ENCODE measurements at places on chromosomes 3 and 15.

DNA sequence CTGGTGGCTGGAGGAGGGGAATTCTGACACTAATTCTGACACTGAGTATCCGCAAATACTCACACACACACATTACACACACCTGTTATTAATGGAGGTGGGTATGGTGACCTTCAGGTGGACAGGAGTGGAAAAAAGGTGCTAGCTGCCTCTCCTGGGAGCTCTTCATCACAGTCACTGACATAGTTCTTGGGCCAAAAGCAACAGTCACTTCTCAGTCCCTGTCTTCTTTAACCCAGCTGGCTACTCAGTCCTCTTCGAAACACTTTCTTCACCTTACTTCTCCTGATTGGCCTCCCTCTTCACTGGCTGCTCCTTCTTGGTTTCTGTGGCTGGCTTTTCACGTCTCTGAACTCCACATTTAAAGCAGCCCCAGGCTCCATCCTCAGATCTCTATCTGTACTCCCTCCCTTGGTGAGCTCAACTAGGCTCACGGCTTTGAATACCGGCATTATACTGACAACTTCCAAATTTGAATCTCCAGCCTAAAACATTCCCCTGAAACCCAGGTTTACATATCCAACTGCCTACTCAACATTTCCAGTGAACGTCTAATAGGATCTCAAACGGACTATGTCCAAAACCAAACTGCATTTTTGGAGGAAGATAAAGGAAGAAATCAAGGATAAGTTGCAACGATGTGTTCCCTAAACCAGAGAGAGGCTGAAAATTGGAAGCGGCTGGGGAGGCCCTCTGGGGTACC is 53.2 kb upstream of the HEG1 start:
- peaks cover 19% of the 10 kb centered on the region for H3K4me1 ChIP-seq
- H3K27ac ChIP-seq, result peak overlapping the region; percentile 61
- H3K36me3 ChIP-seq, result no peaks in the 10 kb centered on the region

- no peaks in the 10 kb centered on the region for H3K4me1 ChIP-seq
- no peaks in the 10 kb centered on the region for H3K27me3 ChIP-seq
- H3K4me3 ChIP-seq, result no peak overlapping the region
- DNase-seq, result no peak
- no peak overlapping the region for H3K27ac ChIP-seq
- no peaks in the 10 kb centered on the region for H3K36me3 ChIP-seq
Measured at GRCh38 chr15:46131876-46132275, 497.0 kb downstream of the SQOR start.

GRCh38 chr15:70323111-70323851 is 225.6 kb upstream of the TLE3 start:
- H3K4me1 ChIP-seq, result peaks cover 51% of the 10 kb centered on the region
- DNase-seq, result no peak
- no peaks in the 10 kb centered on the region for H3K36me3 ChIP-seq
- H3K27me3 ChIP-seq, result no peaks in the 10 kb centered on the region
- no peak overlapping the region for H3K4me3 ChIP-seq

GRCh38 chr15:26525096-26525495 is 247.8 kb downstream of the GABRB3 start:
- H3K36me3 ChIP-seq, result no peaks in the 10 kb centered on the region
- no peak overlapping the region for H3K27ac ChIP-seq
- H3K4me1 ChIP-seq, result no peaks in the 10 kb centered on the region
- no peak for DNase-seq
- H3K27me3 ChIP-seq, result no peaks in the 10 kb centered on the region

DNA sequence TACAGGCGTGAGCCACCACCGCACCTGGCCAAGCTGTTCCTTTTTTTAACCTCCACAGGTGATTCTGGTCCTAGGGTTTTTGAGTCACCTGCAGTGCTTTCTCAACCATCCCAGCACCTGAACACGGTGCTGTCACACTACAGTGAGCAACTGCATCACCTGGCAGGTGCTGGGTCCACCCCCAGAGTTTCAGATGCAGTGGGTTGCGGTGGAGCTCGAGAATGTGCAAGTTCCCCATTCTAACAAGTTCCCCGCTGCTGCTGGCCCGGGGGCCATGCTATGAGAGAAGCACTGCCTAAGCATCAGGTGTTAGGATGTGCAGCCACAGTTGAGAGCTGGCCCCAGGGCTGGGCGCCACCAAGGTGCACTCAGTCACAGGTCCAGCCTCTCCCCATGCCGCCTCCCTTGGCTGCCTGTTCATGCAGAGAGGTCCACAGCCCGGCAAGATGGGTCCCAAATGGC is 18.0 kb downstream of the ISG20 start:
- H3K4me1 ChIP-seq, result peaks cover 31% of the 10 kb centered on the region
- H3K27me3 ChIP-seq, result no peaks in the 10 kb centered on the region
- DNase-seq, result no peak

DNA sequence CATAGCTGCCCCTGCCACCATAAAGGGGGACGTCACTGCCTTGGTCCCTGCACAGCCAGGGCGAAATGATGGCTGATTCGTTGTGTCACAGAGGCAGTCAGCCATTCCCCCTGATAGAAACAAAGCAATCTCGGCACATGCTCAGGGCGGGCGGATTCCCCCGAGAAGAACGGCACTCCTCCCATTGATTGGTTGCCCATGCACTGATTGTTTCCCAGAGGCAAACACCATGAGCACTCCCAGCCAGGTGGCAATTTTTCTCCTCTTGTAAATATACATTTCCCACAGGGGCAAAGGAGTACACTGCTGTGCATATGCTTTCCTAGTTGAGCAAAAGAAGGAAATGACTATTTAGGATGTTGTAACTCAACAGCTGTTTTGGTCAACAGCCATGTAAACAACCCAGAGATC is 56.5 kb downstream of the KY start:
- no peaks in the 10 kb centered on the region for H3K4me1 ChIP-seq
- H3K27me3 ChIP-seq, result no peaks in the 10 kb centered on the region
- no peak overlapping the region for H3K27ac ChIP-seq
- no peaks in the 10 kb centered on the region for H3K36me3 ChIP-seq
- no peak for DNase-seq

DNA sequence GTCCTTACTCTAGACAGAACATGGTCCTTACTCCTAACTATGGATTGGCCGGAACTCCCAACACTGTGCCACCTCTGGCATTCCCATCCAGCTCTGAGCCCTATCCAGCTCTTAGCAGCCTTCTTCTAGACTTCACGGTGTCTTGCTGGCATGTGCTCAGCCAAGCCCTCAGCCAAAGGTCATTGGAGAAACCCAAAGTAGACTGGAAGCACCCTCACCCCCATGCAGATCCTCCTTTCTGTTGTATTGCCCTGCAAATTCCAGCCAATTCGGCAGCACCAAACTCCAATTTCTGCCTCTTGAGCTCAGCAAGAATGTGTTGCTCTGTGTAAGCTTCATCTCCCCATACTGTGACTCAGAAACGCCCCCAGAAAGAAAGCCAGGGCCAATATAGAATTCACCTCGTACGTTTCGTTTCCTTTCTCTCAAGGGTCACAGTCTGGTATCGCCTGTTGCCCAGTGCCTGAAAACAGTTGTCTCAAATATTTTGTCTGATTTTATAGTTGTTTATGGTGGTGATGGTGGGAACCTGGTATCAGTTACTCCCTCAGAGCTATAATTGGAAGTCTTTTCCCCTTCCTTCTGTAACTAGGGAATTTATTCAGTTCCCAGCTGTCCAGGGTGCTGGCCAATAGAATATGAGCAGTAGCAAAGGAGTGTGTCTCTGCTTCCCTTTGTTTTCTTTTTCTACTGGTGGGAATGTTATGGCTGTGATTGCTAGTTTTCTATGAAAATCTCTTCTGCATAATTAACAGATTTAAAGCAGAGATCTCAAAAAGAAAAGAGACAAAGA is 28.4 kb upstream of the EPHB3 start:
- no peak overlapping the region for H3K27ac ChIP-seq
- no peak overlapping the region for H3K4me3 ChIP-seq
- no peak for DNase-seq
- no peaks in the 10 kb centered on the region for H3K4me1 ChIP-seq
